Activated gamma-delta T cell (primary cell): ENCODE measurements at places on chromosomes 3 and 15.

GRCh38 chr3:55719508-55719907 is 232.4 kb upstream of the WNT5A start:
- DNase-seq: no peak

- DNase-seq: no peak
Observed at GRCh38 chr3:33170531-33170930, 48.1 kb downstream of the SUSD5 start.

DNA sequence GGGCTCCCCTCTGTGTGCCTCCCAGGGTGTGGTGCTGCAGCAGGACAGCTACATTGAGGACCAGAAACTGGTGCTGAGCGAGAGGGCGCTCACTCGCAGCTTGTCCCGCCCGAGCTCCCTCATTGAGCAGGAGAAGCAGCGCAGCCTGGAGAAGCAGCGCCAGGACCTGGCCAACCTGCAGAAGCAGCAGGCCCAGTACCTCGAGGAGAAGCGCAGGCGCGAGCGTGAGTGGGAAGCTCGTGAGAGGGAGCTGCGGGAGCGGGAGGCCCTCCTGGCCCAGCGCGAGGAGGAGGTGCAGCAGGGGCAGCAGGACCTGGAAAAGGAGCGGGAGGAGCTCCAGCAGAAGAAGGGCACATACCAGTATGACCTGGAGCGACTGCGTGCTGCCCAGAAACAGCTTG is 53.7 kb downstream of the KLHL25 start:
- DNase-seq: no peak

GRCh38 chr3:73432023-73432705 is 192.6 kb downstream of the PDZRN3 start:
- no peak for DNase-seq

DNA sequence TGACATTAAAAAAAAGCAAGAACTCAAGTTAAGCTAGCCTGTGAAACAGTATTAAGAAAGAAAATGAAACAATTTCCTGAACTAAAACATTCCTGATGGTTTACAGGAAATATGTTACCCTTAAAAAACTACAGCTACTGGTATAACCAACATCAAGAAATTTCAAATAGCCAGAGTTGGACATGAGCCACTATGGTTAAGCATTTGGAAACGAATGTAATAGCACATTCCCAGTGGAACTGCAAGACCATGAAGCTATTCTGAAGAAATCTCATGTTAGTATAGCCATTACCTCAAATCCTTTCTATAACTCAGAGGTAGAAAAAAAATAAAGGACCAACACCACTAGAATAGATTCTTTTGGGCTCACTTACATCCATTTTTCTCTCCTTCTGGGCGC is 30.2 kb downstream of the CPNE4 start:
- no peak for DNase-seq

DNA sequence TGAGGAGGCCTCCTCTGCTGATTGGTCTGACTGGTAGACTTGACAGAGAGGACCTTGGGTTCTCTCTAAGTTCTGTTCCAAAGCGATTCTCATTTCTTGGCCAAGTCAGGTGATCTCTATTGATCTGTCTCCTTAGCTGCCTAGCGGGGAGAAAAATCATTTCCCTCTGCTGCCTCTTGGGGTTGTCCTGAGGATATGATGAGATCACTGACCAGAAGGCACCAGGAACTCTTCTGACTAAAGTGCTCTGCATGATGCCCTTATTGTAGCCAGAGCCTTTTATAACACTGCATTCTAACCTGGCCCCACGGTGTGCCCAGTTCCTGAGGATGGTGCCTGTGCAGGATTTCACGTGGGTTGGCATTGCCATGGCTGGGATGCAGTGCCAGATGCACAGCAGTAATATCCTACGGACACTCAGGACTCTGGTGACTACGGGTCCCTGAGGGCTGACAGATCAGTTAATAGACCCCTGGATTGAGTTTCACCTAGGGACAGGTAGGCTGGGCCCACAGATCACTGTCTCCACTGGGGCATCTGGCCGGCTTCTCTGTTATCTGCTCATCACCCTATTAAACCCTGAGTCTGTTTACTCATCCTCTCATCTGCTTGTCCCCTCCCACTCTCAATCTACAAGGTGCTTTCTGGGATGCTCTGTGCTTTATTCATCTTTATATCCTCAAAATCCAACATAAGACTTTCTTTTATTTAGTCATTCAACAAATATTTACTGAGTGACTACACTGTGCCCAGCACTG is 3.9 kb upstream of the HEG1 start:
- no peak for DNase-seq

- no peak for DNase-seq
Observed at GRCh38 chr15:75648156-75649000, 666 bp downstream of the SNX33 start.
